LHCN-M2 (cell line): ENCODE measurements at places on chromosomes 1 and 21. TPM values are rescaled to one million over a fixed set of nuclear protein-coding genes. Genes with fewer than 3 reads are reported as not detected.

DNA sequence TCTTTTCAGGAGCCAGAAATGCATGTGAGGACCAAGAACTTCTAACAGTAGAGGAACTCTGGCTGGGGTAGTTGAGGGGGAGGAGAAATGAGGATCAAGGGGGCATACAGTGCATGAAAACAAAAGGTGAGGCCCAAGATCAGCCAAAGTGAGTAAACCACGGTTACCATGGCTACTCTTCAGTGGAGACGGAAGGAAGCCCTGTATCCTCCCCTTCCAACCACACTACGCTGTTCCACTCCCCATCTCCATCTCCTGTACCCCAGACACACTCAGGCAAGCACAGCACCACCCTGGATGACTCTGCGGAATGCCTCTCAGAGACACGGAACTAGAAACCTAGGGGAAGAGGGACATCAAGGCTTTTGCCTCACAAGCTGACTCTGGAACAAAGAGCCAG lies 157.6 kb upstream of the CAMK1G start:
- no peak for DNase-seq

- DNase-seq: no peak
These were observed 20.0 kb downstream of the MEF2D start for GRCh38 chr1:156480411-156481192.

DNA sequence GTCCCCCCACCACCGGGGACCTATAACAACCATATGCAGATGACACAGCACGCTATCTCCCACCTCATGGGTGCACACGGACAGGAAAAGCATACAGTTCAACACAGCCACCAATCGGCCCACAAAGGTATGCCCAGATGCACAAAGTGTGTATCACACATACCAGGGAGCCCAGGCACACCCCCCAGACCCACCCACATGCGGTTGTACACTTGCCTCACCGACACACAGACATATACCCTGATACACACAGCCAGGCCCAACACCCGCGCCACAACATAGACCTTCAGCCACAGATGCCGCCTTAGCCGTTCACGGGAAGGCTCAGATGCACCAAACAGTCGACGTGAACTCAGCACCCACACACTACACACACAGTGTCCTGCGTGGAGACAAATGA lies 5.5 kb downstream of the CROCC start:
- DNase-seq: no peak

- no peak for DNase-seq
These were observed 43.4 kb downstream of the TMEM51 start for GRCh38 chr1:15196807-15197530.

DNA sequence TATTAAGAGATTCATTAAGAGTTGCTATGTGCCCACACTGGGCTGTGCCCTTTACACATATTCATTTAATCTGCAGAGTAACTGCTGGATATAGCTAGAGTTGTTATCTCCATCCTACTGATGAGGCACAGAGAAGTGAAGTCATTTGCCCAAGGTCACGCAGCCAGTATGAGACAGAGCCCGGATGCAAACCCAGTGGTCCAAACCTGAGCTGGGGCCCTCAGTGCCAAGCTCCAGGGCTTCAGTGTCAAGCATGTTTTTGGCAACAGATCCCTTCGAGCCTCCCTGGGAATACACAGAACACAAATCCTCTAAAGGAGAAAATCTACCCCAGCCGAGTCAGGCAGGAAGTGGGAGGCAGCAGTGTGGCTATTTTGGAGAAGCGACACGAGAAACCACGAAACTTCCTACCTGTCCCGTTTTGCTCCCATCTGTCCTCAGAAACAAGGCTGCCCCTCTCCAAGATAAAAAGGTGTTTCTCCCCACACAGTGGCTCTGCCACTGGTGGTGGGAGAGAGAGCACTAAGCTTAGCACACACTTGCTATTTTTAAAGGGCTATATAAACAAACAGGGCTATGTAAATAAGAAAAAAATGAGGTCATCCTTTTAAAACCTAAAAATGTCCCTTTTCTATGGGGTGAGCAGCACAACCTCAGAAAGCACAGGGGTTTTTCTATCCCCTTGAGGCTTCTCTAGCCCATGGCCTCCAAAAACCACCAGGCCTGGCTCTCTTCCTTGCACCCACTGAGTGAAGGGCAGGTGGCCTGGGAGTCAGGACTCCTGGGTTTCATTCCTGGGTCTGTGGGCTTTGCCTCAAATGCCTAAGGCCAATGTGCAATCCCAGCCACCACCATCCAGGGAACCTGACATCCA lies 138.6 kb upstream of the EDN2 start:
- DNase-seq: peak; percentile 24

DNA sequence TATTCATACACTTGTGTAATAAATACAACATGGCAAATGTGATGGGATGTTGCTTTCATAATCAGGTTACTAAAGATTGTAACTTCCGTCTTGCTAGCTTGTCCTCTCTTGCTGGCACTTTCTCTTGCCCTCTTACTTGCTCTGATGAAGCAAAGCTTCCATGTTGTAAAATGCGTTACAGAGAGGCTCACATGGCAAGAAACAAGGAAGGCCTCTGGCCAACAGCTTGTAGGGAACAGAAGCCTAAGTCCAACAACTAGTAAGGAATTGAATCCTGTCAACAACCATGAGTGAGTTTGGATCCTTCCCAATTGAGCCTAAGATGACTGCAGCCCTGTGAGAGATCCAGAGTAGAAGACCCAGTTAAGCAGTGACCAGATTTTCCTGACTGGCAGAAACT lies 15.4 kb downstream of the TMED5 start:
- DNase-seq: no peak

DNA sequence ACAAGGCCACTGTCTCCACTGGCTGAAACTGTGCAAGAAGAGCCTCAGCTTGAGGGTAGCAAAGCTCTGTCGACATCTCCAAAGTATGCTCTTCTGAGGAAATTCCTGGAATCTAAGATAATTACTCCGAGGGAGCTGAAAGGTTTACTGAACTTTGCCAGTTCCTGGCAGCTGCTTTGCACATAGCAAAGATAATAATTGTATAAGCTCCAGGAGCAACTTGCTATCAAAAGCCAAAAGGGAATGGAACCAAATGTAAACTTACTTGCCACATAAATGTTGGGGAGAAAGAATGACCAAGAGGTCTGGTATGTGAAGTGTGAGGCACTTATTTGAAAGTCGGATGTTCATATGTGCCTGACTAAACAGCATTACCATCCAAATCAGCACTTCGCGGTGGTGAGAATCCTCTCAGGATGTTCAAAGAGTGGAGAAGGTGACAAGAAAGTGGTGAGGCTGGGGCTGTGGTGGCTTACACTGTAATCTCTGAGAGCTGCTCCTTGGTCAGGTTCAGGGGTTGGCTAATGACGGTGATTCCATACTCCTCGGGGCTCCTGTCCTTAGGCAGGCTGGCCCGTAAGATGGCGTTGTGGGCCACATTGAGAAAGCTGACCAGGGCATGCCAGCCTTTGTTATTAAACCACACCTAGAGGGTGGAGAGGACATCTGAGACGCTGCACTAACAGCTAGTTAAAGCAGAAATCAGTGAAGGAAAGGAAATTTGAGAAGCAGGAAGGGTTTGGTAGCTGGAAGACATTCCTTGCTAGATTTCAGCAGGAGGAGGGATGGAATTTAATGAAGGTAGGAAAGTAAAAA lies 100.0 kb downstream of the ABCA4 start:
- no peak for DNase-seq

DNA sequence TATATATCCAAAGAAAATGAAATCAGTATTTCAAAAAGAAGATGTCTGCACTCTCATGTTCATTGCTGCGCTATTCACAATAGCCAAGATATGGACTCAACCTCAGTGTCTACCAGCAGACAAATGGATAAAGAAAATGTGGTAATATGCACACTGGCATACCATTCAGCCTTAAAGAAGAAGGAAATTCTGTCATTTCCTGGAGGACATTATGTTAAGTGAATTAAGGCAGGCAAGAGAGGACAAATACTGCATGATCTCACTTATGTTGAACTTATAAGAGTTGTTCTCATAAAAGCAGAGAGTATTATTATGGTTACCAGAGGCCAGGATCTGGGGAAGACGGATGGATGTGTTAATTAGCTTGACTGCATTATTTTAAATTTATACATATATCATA lies 115.9 kb downstream of the NEGR1 start:
- no peak for DNase-seq

- peak; percentile 49 for DNase-seq
These were observed 22.2 kb upstream of the ABL2 start for GRCh38 chr1:179251675-179252074.

CCDC27 gene
- total RNA-seq: not detected in 2 replicates

TGFB2 gene
- 5.1 and 7.7 TPM in 2 replicates for total RNA-seq
